ENCODE measurements at places on chromosomes 1 and 21. TPM values are rescaled to one million over a fixed set of nuclear protein-coding genes. Genes with fewer than 3 reads are reported as not detected.

SLC1A7 gene
- total RNA-seq: not detected

PLEKHG5 gene
- 2.1 TPM for total RNA-seq

FLG gene
- total RNA-seq: not detected

LCE3E gene
- not detected for total RNA-seq

All from A549 treated with RU486 at 1 μM for 4 hours (cell line).